ENCODE measurements at places on chromosomes 7 and 10.

DNA sequence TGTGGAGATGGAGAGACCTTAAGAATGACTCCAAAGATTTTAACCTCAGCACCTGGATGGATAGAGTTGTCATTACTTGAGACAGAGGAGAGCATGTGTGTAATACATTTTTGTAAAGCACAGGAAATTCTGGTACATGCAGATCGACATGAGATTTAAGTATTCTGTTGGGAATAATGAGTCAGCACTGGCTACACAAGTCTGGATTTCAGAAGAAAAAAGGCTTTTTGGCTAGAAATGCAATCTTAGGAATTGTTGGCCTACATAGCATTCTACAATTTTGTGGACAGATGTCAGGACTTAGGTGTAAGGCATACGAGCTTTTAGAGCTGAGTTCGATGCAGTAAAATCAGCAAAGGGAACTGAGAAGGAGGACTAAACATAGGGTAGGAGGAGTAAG lies 24.1 kb upstream of the ANKRD30A start:
- DNase-seq = no peak

DNA sequence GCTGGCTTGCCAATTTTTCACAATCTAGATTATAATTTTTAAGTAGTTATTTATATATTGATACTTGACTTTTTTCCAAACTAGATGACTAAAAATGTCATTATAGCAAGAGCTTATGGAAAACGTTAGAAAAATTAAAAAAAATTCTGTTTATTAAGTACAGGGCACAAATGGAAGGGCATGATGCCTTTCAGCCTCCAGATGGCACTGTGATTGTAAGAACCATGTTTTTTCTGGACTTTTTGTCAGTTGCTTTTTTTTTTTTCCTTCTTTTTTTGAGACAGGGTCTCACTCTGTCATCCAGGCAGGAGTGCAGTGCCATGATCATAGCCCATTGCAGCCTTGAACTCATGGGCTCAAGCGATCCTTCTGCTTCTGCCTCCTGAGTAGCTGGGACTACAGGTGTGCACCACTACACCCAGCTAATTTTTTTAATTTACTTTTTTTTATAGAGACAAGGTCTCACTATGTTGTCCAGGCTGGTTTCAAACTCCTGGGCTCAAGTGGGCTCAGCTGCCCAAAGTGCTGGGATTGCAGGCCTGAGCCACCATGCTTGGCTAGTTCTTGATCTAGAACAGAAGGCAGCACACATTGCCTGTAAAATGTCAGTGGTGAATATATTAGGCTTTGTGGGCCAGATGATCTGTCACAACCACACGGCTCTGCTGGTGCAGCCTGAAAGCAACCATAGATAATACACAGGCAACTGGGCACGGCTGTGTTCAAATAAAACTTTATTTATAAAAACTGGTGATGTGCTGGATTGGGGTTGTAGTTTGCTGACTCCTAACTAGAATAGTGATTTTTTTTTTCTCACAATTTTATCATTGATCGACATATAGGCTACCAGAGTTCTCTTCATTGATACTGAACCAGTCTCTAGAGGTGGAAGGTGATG lies 27.4 kb downstream of the UCMA start:
- DNase-seq = peak; percentile 19

DNA sequence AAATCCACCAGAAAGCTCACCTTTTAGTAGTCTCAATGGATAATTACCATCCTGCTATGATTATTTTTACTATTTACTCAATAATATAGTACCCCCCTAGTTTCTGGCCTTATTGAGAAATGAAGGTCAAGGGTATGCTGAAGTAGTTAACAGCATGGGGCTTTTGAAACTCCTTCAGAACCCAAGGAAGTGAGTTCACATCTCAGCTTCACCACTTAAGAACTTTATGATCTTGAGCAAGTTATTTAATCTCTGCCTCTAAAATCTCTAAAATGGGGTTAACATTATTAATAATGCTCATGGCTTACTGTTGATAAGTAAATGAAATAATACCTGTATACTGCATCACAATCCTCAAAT lies 5.8 kb downstream of the MTPN start:
- no peak for DNase-seq

GRCh38 chr10:72834183-72834825 lies 59.2 kb upstream of the OIT3 start:
- DNase-seq = peak; percentile 78

DNA sequence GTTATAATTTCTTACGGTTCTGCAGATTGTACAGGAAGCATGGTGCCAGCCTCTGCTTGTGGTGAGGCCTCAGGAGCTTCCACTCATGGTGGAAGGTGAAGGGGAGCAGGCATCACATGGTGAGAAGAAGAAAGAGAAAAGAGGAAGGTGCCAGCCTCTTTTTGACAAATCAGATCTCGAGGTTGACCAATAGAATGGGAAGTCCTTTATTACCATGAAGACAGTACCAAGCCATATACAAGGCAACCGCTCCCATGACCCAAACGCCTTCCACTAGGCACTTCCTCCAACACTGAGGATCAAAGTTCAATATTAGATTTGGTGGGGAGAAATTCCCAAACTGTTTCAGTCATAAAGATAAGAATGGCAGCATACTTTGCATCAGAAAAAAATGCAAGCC lies 502.8 kb downstream of the GLRX3 start:
- DNase-seq = no peak

- peak; percentile 98 for DNase-seq
Measured at GRCh38 chr10:126252884-126253610, 135.2 kb downstream of the ADAM12 start.

GRCh38 chr7:157072361-157072760 lies 61.9 kb upstream of the MNX1 start:
- no peak for DNase-seq

- no peak for DNase-seq
Measured at GRCh38 chr7:97130417-97131139, 13.1 kb downstream of the SDHAF3 start.

DNA sequence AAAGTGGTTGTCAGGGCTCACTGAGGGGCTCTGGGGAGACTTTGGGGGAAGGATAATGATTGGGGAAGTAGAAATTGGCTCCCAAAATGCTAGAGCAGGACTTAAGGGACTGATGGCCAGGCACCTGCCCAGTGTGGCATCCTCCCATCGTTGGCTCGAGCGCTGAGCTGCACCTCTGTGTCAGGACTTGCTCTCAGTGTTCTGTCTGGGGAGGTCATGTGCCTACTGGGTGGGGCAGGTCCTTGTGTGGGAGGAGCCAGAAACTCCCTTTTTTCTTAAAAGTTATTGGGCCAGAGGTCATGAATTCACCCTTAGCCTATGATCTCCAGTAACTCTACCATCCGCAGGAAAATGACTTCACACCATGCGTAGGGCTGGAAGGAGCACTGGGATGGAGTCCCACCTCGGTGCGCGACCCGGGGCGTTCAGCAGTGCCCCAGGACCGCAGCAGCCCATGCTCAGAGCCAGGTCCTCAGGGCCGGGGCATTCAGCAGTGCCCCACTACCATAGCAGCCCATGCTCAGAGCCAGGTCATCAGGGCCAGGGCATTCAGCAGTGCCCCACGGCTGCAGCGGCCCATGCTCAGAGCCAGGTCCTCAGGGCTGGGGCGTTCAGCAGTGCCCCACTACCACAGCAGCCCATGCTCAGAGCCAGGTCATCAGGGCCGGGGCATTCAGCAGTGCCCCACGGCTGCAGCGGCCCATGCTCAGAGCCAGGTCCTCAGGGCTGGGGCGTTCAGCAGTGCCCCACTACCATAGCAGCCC lies 221.9 kb downstream of the EBF3 start:
- no peak for DNase-seq

GRCh38 chr7:13541326-13541725 lies 448.1 kb downstream of the ETV1 start:
- no peak for DNase-seq

DNA sequence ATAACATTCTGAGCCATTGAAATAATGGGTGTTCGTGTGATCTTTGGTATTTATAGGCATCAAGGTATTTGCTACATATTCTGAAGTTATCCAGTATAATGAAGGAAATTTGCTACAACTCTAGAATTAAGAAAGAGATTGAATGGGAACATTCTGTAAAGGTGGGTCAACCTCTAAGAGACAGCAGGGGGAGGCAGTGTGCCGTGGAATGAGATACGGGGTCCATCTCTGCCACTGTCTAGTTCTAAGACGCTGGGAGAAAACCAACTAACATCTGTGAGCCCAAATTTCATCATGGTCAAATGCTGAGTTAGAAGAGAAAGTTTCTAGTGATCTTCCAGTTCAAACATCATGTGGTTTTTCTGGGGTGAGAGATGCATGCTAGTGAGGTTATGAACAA lies 368.9 kb downstream of the SORCS1 start:
- DNase-seq = no peak

- DNase-seq = no peak
Measured at GRCh38 chr7:32532086-32532485, 36.8 kb downstream of the AVL9 start.

- no peak for DNase-seq
Measured at GRCh38 chr7:151891182-151891581, 14.3 kb upstream of the PRKAG2 start.

- no peak for DNase-seq
Measured at GRCh38 chr10:44557596-44558191, 172.8 kb upstream of the CXCL12 start.

DNA sequence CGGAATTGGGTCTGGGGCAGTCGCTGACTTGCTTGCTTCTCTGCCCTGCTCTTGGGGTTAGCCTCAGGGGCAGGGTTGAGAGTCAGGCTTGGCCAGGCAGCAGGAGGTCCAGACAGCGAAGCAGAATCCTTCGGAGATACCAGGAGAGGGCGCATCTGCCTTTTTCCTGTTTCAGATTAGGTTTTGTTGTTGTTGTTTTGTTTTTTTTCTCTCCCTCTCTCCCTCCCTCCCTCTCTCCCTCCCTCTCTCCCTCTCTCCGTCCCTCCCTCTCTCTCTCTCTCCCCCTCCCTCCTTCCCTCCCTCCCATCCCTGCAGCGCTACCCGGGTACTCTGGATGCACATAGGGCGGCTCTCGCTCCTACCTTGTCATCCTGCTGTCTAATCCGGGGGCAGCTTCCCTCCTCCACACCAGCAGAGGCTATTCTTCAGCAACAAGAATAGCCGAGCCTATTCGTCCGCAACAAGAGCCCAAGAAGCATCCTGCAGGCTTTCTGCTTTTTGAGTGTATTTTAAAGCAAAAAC lies 758 bp upstream of the OPTN start:
- peak; percentile 70 for DNase-seq

- DNase-seq = no peak
Measured at GRCh38 chr10:95441547-95441923, 119.6 kb downstream of the SORBS1 start.

- peak; percentile 51 for DNase-seq
Measured at GRCh38 chr10:92110039-92110794, 180.7 kb downstream of the CPEB3 start.

DNA sequence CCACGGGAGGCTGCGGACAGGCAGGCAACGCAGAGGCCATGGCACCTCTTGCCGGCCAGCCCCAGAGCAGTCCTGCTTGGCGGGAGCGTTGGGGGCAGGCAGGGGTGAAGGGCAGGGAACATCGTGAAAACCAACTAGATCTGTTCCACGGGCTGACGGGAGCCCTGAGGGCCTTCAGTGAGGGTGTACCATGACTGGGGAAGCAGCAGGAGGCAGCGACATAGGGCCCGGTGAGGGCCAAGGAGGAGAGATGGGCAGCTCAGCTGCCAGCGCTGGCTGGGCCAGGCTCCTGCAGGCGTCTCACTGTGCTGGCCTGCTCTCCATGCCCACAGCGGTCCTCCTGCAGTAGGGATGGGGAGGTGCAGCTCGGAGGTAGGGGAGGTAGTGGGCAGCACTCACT lies 196.5 kb downstream of the ELFN1 start:
- DNase-seq = no peak

- no peak for DNase-seq
Measured at GRCh38 chr7:47622586-47622945, 40.7 kb upstream of the TNS3 start.

DNA sequence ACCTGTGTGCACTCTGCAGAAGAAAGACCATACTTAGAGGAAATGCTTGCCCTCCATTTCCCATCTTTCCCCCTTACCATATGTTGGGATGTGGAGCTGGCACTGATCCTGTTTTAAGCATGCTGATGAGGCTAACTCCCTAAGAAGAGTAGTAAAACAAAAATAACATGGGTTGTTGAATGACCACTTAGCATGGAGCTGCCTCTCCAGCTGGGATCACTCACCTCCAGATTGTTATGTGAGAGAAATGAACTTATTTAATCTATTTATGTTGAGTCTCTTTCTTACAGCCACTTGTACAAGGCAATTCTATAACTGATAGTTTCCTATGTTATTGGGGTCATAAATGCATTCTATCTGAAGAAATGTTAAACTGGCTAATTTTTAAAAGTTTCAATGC lies 17.0 kb downstream of the CTTNBP2 start:
- no peak for DNase-seq

GRCh38 chr10:5271526-5271925 lies 74.9 kb downstream of the AKR1C4 start:
- DNase-seq = no peak

DNA sequence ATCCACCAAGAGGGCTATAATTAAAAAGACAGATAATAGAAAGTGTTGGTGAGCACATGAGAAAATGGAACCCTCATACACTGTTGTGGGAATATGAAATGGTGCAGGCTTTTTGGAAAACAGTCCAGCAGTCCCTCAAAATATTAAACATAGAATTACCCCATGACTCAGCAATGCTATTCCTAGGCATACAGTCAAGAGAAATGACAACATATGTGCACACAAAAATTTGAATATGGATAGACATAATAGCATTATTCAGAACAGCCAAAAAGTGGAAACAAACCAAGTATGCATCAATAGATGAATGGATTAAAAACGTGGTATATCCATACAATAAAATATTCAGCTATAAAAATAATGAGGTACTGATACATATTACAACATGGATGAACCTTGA lies 64.5 kb upstream of the GDF10 start:
- DNase-seq = no peak

GRCh38 chr7:38728145-38728544 lies 97.0 kb upstream of the AMPH start:
- no peak for DNase-seq

GRCh38 chr7:70063927-70064326 lies 465.7 kb downstream of the AUTS2 start:
- no peak for DNase-seq

- no peak for DNase-seq
Measured at GRCh38 chr7:71133856-71134255, 1.9 kb downstream of the GALNT17 start.

DNA sequence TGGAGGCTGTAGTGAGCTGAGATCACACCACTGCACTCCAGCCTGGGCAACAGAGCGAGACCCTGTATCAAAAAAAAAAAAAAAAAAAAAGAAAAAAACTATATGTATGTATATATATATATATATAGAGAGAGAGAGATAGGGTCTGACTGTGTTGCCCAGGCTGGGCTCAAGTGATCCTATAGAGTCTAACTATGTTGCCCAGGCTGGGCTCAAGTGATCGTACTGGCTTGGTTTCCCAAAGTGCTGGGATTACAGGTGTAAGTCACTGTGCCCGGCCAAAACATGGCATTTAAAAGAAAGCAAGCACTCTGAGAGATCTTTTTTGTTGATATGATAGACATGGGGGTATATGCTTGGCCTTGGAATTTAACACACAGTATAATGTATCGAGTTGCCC lies 20.0 kb downstream of the CYP17A1 start:
- no peak for DNase-seq

GRCh38 chr7:21300692-21301091 lies 127.2 kb upstream of the SP4 start:
- no peak for DNase-seq

All from HCEC 1CT (cell line).